ENCODE measurements at places on chromosomes 6 and 20.

DNA sequence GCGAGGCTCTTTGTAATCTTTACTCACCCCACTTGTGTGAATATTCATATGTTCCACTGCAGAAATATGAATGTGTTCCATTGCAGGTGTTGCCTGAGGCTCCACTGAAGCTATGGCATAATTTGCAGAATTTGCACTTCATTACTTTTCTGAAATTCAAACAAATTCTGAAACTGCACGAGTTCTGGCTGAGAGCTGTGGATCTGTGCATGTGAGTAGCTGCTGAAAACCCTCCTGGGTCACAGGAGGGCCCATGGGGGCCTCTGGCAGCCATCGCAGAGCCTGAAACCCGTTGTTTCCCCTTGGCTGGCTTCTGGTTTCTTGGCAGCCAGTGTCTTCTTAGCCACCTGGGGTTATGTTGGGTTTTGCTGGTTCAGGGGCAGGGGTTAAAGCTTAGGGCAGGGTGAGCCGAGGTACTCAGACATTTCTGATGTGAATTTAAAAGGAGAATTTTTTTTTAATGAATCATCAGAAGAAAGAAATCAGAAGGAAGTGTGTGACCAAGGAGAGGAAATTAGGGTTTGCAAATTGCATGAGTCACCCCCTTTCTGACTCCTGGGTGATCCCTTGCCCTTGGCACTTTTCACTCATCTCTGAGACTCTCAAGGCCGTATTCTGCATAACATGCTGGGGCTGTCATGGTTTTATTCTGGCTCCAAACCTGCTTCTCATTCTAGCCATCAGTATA lies 40.6 kb downstream of the TOX2 start:
- peak; percentile 35 for DNase-seq

- no peak for DNase-seq
Observed at GRCh38 chr6:105024803-105025202, 67.9 kb downstream of the LIN28B start.

DNA sequence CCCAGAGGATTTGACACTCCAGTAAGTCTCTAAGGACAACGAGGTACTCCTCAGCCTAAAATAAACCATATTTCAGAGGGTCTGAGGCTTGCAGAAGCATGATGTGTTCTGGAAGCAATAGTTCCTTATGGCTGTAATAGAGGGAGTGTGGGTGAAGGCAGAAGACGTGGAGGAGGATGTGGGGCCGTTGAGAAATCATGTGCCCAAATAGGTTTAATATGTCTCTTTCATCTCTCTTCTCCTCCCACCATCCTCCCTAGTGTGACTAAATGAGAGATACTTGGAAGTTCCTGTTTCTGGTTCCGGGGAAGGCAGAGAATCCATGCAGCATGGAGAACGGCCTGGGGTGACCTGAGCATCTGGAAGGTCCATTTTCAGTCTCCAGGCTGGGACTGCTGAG lies 174.0 kb upstream of the RSPO3 start:
- no peak for DNase-seq

DNA sequence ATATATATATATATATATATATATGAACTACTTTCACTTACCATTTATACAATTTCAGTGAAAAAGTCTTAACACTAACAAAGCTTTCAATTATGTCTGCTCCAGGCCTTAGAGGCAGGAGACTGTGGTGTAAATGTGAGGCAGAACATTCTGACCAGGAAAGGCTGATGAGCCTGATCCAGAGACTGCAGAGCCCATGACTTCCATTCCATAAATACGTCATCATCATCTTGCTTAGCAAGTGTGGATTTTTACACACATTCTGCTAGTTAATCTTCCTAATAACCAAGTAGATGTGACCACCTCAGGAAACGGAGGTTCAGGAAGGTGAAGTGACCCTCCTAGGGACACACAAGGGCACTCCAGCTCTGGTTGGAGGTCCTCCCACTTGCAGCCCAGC lies 14.9 kb downstream of the TRERF1 start:
- no peak for DNase-seq

DNA sequence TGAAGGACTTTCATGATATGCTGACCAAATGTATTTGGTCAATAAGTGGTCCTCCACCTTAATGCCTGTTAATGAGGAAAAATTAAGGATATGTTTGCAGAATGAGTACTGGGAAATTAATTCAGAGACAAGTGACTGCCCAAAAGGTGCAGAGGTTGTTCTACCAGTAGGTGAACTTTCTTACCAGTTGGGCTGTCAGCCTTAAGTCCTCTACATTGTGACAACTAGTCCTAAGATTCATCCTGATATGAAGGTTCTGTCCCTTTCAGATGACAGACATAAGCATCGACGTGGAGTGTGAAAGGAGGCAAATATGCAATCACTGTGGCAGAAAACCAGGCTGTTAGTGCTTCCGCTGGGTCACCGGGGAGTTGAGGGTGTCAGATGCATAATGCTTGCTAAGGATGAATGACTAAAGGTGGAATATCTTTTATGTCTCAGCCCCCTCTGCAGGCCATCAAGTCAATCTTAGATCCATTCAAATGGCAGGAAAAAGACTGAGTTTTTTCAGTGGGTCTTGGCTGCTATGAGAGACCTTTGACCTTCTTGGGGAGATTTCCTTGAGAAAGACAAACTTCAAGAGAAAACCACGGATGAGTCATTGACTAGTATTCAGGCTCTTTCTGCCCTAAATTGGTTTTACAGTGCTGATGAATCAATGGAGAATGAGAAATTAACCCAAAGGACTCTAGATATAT lies 226.0 kb downstream of the TPBG start:
- DNase-seq = no peak

GRCh38 chr6:130202782-130203181 lies 20.0 kb downstream of the SAMD3 start:
- DNase-seq = no peak

- DNase-seq = no peak
Observed at GRCh38 chr20:15236812-15237211, 899.4 kb upstream of the FLRT3 start.

DNA sequence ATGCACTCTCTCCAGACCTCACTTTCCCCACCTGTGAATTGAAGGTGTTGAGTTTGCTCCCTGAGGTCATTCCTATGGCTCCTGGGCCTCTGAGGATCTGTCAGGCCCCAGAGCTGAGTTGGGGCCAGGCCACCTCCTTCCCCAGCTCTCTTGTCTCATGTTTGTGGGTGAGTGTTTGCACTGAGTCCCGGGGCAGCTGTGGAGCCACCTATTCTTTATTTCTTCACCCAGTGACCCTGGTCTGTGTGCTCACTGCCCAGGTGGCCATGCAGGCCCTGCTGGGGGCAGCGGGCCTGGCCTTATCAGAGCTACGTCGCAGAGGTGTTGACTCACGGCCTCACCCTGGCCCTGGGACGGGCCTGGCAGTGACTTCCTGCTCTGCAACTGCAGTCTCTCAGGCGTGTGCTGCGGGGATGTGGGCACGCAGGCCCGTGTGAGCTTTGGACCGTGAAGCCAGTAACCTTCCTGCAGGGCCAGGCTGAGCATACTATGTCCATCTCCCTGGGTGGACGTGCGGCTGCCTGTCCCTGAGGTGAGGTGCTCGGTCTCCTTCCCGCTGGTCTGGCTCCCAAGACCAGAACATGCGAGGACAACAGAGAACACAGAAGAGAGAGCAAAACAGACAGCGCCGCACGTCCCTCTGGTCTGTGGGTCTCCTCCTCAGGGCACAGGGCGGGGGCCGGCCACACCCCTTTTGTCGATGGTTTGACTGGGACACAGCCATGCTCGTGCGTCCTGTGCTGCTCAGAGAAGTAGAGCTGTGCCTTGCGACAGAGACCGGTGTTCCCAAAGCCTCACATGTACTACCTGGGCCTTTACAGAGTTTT lies 12.1 kb downstream of the TMEM181 start:
- no peak for DNase-seq

- no peak for DNase-seq
Observed at GRCh38 chr20:52789716-52790115, 182.4 kb upstream of the TSHZ2 start.

GRCh38 chr6:35243386-35243958 lies 16.1 kb upstream of the ZNF76 start:
- no peak for DNase-seq

DNA sequence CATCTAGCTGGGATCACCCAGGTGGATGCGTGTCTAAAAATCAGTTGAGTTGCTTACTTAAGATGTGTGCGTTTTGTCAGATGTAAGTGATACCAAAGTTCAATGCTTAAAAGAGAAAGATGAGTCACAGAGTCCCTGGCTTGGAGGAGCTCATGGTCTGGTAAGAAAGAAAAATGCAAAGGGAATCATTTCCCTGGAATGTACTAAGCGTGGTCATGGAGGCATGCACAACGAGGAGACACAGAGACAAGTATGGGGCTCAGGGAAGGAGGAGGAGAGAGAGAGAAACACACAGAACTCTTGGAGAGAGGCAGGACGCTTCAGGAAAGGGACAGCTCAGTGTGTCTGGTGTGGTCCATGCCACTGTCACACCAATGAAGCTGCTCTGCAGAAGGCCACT lies 186.9 kb upstream of the GMDS start:
- DNase-seq = no peak

DNA sequence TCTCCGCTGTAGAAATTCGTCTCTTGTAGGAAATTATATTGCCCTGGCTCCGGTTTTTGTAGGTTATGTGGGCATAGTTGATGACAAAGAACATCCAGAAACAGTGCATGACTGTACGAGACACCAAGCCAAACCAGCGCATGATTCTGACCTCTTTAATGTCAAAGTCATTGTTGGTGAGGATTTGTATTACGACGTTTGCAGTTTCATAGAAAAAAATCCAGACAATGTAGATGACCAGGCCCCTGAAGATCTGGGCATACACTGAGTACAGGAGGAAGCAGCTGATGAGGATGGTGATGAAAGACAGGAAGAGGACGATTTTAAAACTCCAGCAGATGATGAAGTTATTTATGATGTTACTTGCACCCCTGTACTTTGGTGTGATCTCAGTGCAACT lies 39.1 kb upstream of the TBC1D22B start:
- no peak for DNase-seq

DNA sequence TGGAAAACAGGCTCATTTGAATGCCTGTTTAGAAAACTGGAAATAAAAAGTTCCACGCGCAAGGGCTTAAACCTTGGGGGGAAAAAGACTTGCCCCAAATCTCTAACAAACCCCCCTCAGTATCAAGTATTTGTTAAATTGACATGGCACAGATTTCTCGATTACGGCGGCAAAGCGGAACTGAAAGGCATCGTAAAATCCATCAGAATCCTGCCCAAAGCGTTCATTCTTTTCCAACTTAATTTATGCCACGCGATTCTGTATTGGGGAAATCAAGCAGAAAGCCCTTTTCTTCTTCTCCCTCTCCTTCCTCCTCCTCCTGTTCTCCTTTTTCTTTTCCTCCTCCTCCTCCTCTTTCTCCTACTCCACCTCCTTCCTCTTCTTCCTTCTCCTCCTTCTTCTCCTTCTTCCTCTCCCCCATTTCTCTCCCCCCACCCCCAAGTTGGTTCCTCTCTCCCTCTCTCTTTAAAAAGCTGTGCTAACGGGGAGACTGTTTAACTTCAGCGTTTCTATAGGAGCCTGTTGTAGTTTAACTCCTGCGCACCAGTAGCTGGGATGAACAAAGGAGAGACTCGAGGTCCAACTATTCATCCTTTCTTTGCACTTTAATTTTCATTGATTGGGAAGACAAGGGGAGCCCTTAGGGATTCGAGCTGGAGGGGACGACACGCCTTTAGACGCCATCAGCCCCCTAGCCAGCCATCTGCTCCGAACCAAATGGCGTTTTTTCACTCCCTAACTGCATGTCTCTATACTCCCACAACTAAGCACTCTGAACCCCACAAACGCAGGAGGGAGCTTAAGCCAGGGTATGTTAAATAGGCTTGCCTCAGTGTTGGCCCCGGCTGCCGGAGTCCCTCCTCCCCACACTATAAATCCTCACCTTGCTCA lies 2.7 kb upstream of the DLL1 start:
- DNase-seq = no peak

GRCh38 chr6:147553099-147553498 lies 44.6 kb downstream of the SAMD5 start:
- no peak for DNase-seq

GRCh38 chr6:127403636-127404035 lies 55.6 kb downstream of the KIAA0408 start:
- no peak for DNase-seq

GRCh38 chr20:21681234-21681921 lies 24.1 kb upstream of the PAX1 start:
- DNase-seq = no peak

GRCh38 chr6:7897461-7898192 lies 13.0 kb downstream of the TXNDC5 start:
- DNase-seq = no peak

- DNase-seq = no peak
Observed at GRCh38 chr6:132614554-132614953, 9.5 kb downstream of the TAAR2 start.

- peak; percentile 49 for DNase-seq
Observed at GRCh38 chr20:461254-462198, 807 bp downstream of the TBC1D20 start.

DNA sequence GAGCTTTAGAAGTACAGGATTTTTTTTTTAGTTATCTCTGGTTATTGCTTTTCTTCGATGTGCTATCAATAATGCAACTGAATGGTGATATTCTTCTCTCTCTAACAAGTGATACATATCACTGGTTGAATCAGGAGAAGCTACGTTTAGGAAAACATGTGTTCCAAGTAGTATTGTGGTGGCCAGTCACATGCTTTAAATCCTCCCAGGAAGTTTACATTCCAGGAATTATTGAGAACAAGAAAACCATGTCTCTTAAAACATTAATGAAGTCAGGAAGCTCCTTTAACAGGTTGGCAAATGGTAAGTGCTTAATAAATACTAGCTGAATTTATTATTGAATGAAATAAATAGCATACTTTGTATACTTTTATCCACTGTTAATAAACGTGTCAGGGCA lies 371.1 kb downstream of the BCKDHB start:
- DNase-seq = no peak

DNA sequence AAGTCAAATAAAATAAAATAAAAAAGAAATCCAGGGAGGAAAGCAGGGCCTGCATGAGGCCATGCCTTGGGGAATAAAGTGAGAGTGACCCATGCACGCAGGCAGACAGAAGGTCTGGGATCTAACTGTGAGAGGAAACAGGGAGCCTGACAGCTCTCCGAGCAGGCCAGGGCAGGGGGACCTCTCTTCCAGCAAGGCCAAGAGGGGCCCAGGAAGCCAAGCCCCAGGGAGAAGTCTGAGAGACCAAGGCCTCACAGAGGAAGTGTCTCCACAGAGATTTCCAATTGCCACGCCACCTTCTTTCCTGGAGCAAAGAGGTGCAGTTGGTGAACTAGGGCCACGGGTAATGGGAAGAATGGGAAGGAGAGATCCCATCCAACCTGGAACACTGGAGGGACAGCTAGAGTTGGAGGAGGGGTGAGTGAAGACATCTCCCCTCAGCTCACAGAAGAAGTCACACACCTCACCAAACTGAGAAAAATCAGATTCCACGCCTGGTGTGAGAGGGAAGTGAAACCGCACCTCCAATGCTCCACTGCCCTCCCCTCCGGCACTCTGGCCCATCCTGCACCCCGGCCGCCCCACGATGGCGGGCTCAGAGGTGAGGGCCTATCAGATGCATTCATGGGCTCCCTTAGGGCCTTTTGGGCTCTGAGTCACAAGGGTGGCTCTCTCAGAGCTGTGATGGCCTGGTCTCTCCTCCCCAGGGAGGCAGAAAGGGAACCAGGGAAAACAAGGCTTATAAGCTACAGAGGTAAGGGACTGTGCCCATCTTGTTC lies 25.1 kb upstream of the TAF8 start:
- no peak for DNase-seq

- no peak for DNase-seq
Observed at GRCh38 chr6:4145083-4145482, 9.7 kb upstream of the ECI2 start.
